NCI-H1930 (cell line): ENCODE measurements at places on chromosomes 6 and 20.

- DNase-seq, result no peak
Measured at GRCh38 chr6:33241968-33242367, 29.7 kb downstream of the VPS52 start.

DNA sequence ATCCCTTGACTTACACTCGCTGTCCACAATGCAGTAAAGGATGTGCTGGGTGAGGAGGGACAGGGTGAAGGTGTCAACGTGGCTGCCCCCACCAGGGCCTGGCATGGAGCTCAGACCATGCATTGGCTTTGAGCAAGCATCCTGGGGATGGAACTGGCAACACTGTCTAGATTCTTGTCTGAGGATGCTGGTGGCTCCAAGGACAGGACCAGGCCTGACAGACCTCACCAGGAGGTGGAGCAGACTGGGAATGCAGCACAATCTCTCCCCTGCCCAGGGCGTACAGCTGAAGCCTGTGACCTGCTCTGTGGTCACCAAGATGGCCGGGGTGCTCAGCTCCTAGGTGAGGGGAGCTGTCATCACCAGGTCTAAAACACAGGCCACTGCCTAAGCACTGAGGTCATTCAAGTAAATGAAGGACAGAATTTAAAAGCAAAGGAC is 50.9 kb downstream of the MYH7B start:
- no peak for DNase-seq

- DNase-seq, result no peak
Measured at GRCh38 chr20:56621730-56622129, 7.4 kb upstream of the TFAP2C start.

GRCh38 chr6:26284537-26285142 is 80.4 kb upstream of the BTN3A2 start:
- DNase-seq, result no peak

- DNase-seq, result no peak
Measured at GRCh38 chr6:14806101-14806500, 439.8 kb upstream of the JARID2 start.

- no peak for DNase-seq
Measured at GRCh38 chr6:117075218-117075617, 190.1 kb upstream of the VGLL2 start.
